ENCODE measurements at places on chromosomes 12 and 14.

- DNase-seq, result no peak
Measured at GRCh38 chr14:68111097-68111852, 291.7 kb downstream of the RAD51B start.

GRCh38 chr14:92737206-92737605 is 11.2 kb downstream of the LGMN start:
- no peak for DNase-seq

GRCh38 chr12:106138357-106138632 is 459 bp downstream of the NUAK1 start:
- no peak for DNase-seq

- no peak for DNase-seq
Measured at GRCh38 chr12:108367436-108367835, 28.3 kb upstream of the CMKLR1 start.

DNA sequence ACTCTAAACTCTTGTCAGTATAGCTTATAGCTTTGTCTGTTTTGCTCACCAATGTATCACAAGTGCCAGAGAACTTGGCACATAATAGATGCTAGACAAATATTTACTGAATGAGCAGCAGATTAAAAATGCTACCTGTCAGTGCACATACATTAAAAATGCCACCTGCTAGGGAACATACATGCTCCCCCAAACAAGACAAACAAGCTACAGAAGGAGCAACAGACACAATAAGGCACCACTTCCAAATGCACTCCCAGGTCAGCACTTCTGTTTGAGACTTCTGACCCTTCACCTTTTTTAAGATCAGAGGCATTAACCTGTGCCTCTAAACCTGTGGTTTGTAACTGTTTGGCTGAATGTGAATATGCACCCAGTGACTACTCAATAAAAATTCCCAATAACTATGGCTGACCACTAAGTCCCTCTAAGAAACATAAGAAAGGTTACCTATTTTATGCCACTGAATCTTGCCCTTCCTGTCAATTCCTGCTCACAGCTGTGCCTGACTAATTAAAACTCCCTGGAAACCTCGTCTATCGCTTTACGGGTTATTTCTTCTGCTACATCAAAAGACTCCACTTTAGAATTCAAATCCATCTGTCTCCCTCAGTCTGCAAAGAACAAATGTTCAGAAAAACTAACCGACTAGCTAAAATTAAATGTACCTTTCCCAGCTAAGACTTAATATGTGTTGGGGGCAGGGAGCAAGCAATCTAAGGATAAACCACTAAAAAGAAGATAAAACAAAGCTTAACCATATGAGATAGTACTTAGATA is 41.0 kb downstream of the HECTD4 start:
- no peak for DNase-seq

DNA sequence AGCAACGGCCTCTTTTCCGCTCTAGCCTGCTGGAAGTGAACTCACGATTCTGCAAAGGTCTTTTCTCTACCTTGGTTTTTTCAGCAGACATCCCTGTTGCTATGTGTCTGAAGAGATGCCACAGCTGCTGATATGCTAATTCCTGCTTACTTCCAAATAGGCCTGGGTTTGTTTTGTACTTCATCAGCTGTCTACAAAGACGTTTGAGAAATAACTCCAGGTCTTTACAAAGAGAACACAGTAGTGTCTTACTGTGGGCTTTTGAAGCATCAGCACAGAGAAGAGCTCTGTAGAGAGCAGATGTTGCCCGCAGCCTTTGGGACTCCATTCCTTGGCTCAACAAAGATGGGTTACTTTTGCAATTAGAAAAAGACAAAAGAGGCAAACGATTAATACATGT is 1366.5 kb downstream of the AACS start:
- DNase-seq, result no peak

DNA sequence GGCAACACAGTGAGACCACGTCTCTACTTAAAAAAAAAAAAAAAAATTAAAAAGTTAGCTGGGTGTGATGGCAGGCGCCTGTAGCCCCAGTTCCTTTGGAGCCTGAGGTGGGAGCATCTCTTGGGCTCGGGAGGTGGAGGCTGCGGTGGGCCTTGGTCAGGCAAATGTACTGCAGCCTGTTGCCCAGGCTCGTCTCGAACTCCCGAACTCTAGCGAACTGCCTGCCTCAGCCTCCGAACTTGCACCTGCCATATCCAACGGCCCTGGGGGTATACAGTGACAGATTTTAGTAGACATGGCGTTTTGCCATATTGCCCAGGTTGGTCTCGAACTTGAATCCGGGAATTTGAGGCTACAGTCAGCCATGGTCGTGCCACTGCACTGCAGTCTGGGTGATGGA is 195.4 kb downstream of the ALG10 start:
- no peak for DNase-seq

GRCh38 chr12:103401421-103401820 is 94.3 kb downstream of the C12orf42 start:
- DNase-seq, result no peak

GRCh38 chr12:56164345-56164729 is 6.2 kb downstream of the MYL6 start:
- no peak for DNase-seq
